ENCODE measurements at places on chromosomes 7 and 10.

DNA sequence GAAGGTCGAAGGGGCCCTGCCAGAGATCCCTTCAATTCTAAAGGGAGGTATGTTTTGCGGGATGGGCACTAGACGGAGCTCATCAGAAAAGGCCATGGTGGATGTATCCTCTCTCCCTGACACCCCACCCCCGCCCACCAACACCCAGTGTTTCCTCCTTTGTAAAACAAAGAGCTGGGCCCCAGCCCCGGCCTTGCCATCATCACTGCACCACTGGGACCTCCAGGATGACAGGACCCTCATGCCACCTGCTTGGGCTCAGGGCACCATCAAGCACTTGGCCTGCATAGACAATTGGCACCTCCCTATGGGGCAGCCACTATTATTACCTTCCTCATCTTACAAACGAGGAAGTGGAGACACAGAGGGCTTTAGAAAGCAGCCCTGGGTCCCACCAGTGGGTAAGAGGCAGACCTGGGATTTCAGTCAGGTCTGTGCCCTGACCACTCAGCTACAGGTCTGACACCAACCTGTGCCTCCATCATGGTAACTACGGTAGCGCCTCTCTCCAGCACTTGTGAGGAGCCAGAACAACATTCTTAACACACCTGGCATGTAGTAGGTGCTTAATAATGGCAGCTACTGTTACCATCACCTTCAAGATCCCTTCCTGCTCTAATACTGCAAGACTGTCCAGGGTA is 2.0 kb downstream of the CALML3 start:
- no peak for DNase-seq

DNA sequence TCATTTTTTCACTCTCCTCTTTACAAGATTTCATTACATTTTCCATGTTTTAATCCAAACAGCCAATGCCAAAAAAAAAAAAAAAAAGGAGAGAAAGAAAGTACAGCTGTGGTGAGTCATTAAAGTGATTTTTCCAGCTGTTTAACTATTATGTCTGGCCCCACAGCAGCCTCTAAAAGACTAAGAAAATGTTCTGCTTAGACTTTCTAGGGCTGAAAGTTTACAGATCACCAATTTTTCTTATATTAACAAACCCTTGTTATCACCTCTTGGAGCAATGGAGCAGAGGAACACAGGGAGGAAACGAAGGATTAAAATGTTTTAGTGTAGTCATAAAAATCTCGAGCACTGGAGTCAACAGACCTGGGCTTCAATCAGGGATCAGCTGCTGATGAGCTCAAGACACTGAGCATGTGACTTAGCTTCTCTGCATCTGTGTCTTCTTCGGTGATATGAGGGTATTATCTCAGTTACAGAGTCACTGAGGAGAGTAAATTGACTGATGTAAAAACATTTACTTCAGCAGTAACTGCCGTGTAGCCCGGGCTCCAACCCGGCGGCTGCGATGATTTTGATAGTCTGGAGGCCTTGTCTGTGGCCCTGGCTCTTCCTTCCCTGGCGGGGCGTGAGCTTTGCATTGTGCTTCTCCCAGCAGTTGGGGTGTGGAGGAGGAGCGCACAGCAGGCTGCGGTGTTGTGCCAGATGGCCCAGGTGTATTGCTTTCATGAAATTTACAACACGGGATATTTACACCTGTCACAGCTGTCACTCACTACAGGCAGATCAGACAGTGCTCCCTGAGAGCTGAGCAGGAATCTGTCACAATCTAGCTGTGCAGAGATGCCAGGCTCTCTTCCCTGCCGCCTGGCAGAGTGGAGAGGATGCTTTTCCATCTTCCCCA is 298.3 kb upstream of the FZD8 start:
- DNase-seq = peak; percentile 36

DNA sequence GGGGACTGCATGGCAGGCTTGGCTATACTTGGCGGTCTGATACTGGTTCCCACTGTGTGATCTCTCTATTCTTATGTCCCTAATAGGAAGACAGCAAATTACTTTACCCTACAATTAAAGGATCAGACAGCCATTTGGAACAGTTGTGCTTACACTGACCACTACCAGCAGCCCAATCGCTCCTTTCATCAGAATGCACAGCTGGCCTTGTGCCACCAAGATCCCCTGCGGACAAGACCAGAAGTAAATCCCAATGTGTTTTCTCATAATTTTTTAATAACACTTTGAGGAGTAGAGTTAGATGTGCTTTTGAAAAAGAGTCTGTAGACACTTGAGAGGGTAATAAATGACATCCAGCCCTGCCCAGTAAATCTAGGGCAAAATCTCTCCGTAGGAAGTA is 297.2 kb upstream of the ZNF32 start:
- no peak for DNase-seq

DNA sequence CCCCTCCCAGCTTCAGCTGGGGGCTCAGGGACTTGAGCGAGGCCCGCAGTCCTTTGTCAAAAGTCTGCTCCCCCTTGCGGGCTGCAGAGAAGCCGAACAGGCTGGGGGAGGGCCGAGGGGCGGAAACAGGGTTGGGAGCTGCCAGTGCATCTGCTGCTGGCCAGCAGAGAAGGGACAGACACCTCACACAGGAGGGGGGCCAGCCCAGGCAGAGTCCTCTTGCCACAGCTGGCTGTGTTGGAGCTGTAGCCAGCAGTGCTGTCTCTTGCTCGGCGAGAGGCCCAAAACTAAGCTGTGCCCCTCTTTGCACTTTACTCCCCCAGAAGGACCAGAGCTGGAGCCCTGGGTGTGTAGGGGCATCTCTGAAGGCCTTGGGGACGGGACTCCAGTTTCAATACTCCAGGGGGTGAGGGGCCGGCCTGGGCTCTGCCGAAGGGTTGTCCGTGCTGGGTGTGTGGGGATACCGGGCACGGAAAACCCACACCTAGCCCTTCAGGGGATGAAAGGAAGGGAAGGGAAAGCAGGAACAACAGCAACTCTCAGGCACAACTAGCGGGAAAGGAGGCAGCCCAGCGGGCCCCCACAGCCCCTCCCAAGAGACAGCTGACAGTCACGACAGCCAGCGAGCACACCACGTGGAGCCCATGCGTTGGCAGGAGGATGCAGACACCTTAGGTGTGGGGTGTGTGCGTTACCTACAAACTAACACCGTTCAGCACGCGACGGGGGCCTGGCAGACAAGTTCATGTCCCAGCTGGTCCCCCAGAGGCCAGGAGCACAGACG is 17.8 kb downstream of the YKT6 start:
- DNase-seq = no peak

- no peak for DNase-seq
Measured at GRCh38 chr10:94198324-94198723, 164.4 kb downstream of the NOC3L start.

DNA sequence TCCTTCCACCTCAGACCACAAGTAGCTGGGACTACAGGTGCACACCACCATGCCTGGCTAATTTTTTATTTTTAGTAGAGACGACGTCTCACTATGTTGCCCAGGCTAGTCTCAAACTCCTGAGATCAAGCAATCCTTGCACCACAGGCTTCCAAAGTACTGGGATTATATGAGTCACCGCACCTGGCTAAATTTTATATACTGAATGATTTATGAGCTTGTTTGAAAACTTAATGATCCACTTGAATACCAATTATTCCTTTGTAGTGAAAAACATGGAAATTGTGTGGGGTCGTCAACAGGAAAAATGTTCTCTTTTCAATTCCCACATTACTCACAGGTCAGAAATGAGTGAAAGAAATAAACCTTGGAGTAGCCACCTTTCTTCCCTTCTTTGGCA is 31.3 kb downstream of the RAPGEF5 start:
- no peak for DNase-seq

- no peak for DNase-seq
Measured at GRCh38 chr7:18680576-18680975, 185.0 kb downstream of the HDAC9 start.

DNA sequence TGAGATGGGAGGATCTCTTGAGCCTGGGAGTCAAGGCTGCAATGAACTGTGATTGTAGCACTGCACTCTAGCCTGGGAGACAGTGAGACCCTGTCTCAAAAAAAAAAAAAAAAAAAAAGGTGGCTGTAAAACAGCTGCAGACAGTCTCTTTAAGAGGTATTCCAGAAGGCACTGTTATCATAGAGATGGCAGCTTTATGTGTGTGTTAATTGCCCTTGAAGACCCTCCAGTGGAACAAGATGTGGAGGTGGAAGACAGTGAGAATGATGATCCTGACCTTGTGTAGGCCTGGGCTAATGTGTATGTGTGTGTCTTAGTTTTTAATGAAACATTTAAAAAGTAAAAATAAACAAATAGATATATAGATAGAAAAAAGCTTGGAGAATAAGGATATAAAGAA is 66.0 kb downstream of the ZNF487 start:
- no peak for DNase-seq

DNA sequence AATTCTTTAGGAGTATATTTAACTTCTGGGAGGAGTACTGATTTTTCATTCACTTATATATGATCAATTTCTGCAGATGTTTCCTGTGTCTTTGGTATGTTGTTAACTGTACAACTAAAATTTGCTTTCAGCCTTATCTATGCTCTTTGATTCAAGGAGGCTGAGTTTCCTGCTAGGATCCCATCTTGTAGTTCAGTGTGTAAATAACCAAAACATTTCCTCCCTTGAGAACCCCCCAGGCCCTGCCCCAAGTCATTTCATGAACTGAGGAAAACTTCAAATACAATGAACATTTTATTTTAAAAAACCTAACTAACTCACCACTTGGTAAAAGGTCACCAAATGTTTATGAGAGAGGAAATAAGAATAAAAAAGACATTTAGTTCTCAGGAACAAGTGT is 55.5 kb downstream of the VWA2 start:
- DNase-seq = no peak

DNA sequence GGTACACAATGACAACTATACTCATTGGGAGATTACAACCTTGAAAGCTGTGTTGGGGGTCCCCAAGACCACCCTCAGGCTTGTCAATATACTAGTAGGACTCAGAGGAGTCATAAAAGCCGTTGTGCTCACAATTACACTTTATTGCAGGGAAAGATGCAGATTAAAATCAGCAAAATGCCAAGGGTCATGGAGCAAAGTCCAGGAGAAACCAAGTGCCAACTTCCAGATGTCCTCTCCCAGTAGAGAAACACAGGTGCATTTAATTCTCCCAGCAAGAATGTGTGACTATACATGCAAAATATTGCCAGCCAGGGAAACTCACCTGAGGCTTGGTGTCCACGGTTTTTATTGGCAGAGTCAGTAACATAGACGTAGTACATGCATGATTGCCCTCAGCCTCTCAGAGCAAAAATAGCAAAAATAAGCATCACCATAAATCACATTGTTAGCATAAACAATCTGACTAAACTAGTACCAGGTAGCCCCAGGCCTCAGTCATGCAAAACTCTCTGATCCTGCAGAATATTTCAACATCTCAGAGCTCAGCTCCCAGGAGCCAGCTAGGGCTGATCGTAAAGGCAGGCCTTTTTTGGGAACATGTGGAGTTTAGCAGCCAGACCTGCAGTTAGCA is 50.7 kb downstream of the VIM start:
- no peak for DNase-seq

DNA sequence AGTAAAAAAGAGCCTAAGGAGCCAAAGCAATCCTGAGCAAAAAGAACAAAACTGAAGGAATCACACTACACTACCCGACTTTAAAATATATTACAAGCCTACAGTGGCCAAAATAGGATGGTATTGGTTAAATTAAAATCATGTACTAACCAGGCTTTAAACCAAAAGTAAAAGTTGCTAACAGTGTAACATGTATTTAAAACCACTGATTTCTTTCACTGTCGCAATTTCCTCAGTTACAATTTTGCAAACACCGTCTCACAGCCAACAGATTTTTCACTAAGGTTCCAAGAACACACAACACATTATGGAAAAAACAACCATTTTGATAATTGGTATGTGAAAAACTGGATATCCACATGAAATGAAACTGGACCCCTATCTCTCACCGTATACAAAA is 74.0 kb downstream of the JMJD1C start:
- no peak for DNase-seq

GRCh38 chr10:58081353-58081752 is 186.3 kb downstream of the IPMK start:
- DNase-seq = no peak

GRCh38 chr7:79317728-79318127 is 135.7 kb downstream of the MAGI2 start:
- DNase-seq = no peak

DNA sequence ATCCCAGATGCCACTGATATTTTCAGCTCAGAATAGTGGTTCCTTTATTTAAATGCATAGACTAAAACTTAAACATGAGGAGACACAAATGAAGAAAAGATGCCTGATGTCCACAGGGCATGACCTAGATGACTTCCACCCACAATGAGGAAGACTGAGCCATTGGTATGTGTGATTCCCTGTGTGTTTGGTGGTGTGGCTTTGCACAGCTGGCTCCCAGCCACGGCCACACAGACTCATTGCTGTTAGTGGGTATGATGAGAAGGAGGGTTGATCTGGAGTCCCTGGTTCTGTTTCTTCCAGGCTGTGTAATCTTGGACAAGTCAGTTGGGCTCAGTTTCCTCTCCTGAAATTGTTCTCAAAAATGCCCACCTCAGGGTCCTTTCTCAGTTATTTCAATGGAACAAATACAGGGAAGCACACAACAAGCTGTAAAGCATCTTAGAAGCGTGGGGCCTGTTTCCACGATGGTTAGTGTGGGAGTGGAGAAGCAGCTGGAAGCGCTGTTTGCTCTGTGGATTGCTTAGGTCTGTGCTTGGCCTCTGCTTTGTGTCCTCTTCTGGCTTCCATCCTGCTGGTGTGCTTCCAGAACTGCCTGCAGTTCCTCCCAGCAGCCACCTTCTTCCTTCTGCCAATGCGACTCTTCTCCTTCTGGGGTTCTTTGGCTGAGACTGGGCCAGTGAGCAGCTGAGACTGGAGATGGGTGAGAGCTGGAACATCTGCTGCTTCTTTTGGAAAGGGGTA is 303.7 kb downstream of the BMPER start:
- peak; percentile 75 for DNase-seq

- no peak for DNase-seq
Measured at GRCh38 chr7:152854386-152854785, 94.8 kb downstream of the ACTR3B start.

DNA sequence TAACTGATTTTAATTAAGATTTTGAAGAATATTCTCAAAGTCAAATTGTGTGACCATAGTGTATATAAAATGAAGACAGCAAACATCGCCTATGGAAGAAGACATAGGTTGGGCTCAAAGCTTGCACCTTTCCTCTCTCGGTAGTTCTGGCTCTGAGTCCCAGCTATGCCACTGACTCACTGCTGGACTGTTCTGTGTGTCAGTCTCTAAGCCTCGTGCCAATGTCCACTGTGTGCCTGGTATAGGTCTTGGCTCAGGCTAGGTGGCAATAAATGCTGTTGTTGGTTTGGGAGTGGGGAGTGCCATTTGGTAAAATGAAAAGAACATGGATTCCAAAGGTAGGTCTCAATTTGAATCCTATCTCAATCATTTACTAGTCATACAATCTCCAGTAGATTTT is 137.5 kb upstream of the RHEB start:
- no peak for DNase-seq

GRCh38 chr7:43364391-43364790 is 218.5 kb upstream of the STK17A start:
- no peak for DNase-seq

GRCh38 chr10:3787016-3787400 is 2.0 kb upstream of the KLF6 start:
- DNase-seq = no peak

- peak; percentile 10 for DNase-seq
Measured at GRCh38 chr7:44348300-44348699, 22.9 kb upstream of the CAMK2B start.
